ENCODE measurements at places on chromosomes 2 and 18.

DNA sequence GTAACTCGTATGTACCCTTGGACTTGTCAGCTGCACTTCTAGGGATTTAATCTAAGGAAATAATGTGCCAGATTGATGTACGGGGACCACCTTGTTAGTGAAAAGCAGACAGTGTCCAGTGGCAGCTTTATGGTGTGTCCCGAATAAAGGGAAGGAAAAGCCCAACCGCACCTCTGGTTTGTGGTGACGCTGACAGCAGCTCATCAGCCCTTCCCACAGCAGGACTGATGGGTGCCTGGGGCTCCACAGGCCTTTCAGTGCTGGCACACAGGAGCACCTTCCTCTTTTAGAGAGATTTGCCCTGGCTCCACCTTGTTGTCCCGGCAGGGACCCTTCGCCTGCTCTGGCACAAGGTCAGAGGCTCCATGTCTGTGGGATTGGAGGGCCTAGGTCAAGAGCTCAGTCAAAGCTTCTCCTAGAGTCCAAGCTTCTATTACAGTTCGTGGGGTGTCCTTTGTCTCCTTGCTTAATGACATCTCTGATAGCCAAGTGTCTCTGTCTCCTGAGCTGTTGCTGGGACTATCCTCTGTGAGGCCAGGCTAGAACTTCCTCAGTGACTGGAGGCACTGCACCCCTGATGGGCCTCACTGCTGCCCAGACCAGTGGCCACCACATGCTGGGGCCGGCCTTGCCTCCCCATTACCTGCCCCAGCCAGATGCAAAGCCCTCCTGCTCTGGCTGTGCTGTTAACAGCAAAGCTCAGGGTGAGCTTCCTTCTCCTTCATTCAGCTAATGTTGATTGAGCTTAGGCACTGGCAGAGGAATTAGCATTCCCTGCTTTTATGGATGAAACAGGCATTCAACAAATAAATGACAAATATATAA lies 33.0 kb upstream of the SCLY start:
- DNase-seq: no peak

DNA sequence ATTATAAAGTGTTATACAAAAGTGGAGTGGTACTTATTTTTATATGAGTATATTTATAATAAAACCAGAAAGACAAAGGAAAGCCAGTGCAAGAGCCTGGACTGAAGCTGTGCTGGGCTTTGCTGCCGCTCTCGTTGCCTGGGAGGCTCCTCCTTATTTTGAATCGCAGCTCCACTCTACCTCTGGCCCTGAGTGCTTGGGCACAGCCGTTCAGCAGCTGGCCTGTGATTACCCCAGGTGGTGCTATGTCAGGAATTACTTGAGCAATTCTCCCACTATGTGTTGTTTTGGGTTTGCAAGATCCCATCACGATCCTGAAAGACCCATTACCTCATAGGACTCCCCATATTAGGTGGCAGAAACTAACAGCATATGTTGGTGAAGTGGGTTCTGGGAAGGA lies 53.0 kb upstream of the LCLAT1 start:
- no peak for DNase-seq

GRCh38 chr2:117853316-117853715 lies 38.8 kb downstream of the DDX18 start:
- no peak for DNase-seq

DNA sequence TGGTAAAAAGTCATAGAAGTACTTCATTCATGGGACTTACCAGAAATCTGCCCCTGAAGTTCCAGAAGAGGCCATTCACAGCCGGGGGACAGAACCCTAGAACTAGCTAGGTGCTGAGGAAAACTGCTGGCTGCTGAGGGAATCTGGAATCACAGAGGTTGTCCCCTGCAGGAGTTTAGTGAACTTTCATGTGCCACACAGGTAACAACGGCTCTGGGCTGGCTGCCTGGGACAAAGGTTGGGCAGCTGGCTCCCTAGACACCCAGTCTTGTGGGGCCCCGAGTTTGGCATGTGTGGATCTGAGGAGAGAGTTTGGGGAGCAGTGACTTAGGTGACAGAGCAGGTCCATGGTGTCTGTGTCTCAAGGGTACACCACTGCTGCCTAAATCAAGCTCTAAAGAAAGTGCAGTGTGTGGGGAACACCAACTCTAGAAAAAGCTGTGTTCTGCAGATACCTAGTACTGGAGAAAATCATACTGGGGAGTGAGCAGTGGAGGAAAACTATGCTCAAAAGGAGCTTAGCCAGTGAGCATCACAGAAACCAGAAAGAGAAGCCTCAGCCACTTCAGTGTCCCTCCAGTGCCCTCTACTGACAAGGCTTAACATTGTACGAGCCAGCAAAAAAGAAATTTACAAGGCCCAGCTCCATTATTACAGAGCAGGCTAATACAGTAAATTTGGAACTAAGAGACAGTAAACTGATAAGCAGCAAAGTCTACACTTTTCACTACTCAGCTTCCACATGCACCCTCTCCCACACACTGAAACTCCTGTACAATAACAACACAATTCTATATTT lies 15.2 kb downstream of the GALNT3 start:
- DNase-seq: peak; percentile 32

DNA sequence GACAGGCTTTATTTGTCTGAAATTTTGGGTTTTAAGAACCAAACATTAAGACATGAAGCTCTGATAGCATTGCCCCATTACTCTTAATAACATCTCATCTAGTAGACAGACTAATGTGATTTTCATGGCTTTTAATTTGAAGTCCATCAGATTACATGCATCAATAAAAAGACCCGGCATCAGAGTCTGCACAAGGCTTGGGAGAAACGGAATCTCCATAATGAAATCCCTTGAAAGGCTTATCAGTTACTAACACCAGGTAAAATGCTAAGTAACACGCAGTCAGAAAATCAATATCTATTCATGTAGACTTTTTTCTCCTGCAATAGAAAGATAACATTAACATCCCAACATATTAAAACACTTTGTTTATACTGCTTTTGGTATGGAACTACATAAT lies 1485.2 kb upstream of the DDX18 start:
- no peak for DNase-seq

Measured in suppressor macrophage treated with lipopolysaccharide for 1 hour (primary cell).